ENCODE measurements at places on chromosomes 12 and 14.

DNA sequence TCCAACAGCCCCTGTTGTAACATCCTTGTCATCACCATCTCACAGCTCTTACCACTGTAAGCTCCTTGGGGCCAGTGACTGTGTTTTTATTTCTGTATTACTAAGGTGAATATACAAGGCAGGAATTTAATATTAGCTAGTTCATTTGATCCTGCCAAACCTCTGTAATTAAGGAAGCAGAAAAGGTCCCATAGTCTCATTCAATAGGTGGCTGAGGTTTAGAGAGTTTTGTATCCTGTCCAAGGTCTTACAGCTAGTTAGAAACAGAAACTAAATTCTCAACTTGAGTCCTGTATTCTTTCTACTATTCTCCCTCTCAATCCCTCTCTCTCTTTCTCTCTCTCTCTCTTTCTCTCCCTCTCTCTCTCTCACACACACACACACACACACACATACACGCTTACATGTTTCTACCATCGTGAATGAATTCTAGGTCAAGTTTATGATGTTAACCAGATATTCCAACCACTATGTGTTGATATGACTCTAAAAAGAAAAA is 543 bp upstream of the GLIPR1 start:
- no peak overlapping the region for H3K27ac ChIP-seq
- H3K4me3 ChIP-seq = 0 out of 2 replicates have a peak overlapping the region, but pooled peaks have one; percentile 50
- DNase-seq = no peak

- no peaks in the 10 kb centered on the region for H3K36me3 ChIP-seq
- H3K27ac ChIP-seq = no peak overlapping the region
- DNase-seq = no peak
- H3K27me3 ChIP-seq = peaks cover 10% of the 10 kb centered on the region
- H3K4me3 ChIP-seq = no peak overlapping the region
These were observed 9.8 kb upstream of the CLECL1 start for GRCh38 chr12:9742661-9743060.

GRCh38 chr12:26740991-26741390 is 92.0 kb downstream of the ITPR2 start:
- H3K27me3 ChIP-seq = no peaks in the 10 kb centered on the region
- H3K4me3 ChIP-seq = no peak overlapping the region
- H3K27ac ChIP-seq = peak overlapping the region; percentile 45

DNA sequence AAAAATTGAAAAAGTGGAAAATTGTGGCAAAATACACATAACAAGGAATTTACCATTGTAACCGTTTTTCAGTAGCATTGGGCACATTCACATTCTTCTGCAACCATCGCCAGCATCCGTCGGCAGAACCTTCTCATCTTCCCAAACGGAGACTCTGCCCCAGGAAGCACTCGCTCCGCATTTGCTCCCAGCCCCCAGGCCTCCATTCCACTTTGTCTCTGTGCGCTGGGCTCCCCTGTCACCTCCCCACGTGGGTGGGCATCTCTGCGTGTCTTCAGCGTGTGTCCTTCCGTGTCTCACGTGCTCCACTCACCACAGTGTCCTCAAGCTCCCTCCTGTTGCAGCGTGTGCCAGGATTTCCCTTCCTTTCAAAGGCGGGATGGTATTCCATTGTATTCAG is 9.9 kb downstream of the GPR132 start:
- H3K27ac ChIP-seq = no peak overlapping the region
- no peak for DNase-seq
- no peak overlapping the region for H3K4me3 ChIP-seq
- no peaks in the 10 kb centered on the region for H3K36me3 ChIP-seq
- peaks cover 47% of the 10 kb centered on the region for H3K27me3 ChIP-seq

DNA sequence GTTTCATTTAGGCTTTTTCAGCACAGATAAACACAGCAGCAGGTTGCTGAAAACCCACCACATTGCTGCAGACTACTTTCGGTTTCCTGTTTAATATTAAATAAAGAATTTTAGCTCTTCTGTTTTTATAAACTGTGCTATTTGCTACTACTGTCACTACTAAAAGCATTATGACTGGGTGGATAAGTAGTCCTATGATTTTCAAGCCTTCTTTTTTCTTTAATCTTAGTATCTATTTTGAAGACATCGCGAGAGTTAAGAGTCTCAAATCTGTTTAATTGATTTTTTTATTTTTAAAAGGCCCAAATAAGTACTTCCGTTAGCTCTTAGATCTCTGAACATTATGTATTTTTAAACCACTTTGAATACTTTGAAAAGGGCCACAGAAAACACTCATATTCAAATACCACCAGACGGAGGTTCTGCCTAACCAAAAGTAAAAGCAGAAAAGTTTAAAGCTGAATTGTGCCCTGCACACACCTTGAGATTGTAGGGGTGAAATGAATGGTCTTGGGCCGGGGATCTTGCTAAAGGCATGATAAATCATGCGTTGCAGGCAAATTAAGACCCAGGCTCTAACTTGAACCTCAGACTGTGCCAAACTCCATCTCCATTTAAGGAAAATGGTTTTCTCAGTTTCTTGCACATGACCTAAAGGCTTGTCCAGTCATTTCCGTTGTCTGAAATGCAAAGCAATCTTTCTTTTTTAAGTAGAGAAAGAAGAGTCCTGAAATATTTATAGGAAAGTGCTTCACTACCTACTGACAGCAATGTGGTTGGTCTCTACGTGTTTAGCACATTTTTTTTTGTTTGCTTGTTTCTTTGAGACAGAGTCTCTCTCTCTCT is 13.6 kb upstream of the FOXN3 start:
- H3K27me3 ChIP-seq = no peaks in the 10 kb centered on the region
- H3K4me1 ChIP-seq = peaks cover 40% of the 10 kb centered on the region
- no peaks in the 10 kb centered on the region for H3K36me3 ChIP-seq

DNA sequence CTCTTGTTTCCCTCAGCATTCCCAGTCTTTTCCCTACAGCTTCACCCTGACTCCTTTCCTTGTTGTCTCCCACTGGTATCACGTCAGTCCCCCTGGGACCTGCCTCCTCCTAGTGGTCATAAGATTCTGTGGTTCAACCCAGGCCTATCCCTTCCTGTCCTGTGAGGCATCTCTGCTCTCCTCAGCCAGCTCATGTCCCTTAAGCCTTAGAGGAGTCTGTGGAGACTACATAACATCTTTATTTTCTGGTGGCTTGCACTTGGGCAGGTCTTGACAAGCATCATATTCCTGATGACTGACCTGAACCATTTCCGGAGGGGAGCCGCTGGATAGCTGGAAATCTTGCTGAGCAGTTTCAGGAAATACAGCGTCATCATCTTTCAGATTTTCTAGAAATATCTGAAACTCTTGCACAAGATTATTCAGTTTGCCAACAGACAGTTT is 688 bp downstream of the C12orf71 start:
- H3K27me3 ChIP-seq = no peaks in the 10 kb centered on the region
- H3K4me1 ChIP-seq = no peaks in the 10 kb centered on the region
- no peak overlapping the region for H3K27ac ChIP-seq
- no peak overlapping the region for H3K4me3 ChIP-seq

DNA sequence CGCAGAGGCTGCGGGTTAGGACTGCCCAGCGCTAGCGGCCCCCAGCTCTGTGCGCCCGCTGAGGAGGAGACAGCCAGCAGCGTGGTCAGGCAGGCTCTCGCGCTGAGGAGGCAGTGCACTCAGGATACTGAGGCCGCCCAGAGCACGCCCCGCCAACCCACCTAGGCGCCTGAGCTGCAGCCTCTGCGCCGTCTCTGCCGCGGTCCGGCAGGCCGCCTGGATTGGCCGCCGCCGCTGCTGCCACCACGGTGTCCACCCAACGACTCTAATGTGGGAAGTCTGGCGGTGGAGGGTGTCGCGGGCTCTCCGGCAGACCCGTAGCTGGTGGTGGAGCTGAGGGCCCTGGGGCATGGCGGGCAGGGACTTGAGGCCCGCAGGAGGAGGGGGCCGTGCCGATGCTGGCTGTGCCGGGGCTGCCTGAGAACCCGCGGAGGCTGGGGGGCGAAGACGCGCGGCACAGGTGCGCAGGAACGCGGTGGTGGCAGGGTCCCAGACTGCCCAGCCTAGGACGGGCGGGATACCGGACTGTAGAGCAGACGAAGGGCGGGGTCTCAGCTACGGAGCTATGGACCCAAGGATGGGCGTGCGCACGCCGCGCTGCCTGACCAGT is 69.9 kb downstream of the ASCL4 start:
- H3K4me1 ChIP-seq = peaks cover 12% of the 10 kb centered on the region
- H3K36me3 ChIP-seq = no peaks in the 10 kb centered on the region
- no peak overlapping the region for H3K27ac ChIP-seq
- no peak for DNase-seq
- peaks cover 44% of the 10 kb centered on the region for H3K27me3 ChIP-seq

- H3K27me3 ChIP-seq = peaks cover 7% of the 10 kb centered on the region
- no peaks in the 10 kb centered on the region for H3K36me3 ChIP-seq
- H3K27ac ChIP-seq = no peak overlapping the region
- H3K4me3 ChIP-seq = no peak overlapping the region
- peaks cover 12% of the 10 kb centered on the region for H3K4me1 ChIP-seq
These were observed 178.0 kb upstream of the FKBP4 start for GRCh38 chr12:2616763-2617162.

DNA sequence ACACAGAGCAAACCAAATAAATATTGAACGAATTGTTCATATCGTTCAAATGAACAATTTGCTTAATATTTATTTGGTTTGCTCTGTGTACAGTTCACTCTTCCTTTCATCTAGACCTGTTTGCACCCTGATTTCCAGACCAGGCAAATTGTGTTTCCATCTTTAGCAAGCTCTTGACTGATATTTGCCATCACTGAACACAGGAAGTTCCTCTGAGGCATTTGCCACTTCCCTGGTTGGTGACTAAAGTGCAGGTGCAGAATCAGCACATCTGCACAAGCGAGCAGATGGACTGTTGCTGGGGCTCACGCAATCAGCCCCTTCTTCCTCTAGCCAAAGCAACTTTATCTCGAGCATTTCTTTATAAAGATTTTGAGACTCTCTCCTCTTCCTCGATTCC is 112.9 kb downstream of the DAAM1 start:
- H3K36me3 ChIP-seq = no peaks in the 10 kb centered on the region
- DNase-seq = peak; percentile 78
- H3K4me3 ChIP-seq = no peak overlapping the region
- no peak overlapping the region for H3K27ac ChIP-seq

GRCh38 chr12:114847441-114848035 is 163.6 kb upstream of the TBX3 start:
- no peak for DNase-seq
- peaks cover 11% of the 10 kb centered on the region for H3K4me1 ChIP-seq
- no peaks in the 10 kb centered on the region for H3K36me3 ChIP-seq
- no peaks in the 10 kb centered on the region for H3K27me3 ChIP-seq

DNA sequence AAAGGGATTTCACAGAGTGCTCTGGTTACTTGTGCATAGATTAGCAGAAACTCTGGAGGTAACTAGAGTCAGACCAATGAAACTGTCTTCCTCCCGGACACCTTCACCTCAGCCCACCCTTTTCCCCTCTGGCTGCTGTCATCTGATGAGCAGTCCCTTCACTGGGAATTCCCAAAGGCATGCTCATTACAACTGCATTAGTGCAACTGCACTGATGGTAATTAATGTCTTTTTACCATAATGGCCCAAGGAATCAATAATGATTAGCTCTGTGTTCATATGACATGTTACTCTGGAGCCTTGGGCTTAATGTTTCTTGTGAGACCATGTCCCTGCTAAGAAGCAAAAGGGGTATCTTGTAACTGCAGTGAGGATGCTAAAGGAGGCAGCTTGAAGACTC is 304.5 kb downstream of the GRIN2B start:
- DNase-seq = no peak
- H3K27ac ChIP-seq = no peak overlapping the region
- no peaks in the 10 kb centered on the region for H3K27me3 ChIP-seq
- H3K4me1 ChIP-seq = no peaks in the 10 kb centered on the region

DNA sequence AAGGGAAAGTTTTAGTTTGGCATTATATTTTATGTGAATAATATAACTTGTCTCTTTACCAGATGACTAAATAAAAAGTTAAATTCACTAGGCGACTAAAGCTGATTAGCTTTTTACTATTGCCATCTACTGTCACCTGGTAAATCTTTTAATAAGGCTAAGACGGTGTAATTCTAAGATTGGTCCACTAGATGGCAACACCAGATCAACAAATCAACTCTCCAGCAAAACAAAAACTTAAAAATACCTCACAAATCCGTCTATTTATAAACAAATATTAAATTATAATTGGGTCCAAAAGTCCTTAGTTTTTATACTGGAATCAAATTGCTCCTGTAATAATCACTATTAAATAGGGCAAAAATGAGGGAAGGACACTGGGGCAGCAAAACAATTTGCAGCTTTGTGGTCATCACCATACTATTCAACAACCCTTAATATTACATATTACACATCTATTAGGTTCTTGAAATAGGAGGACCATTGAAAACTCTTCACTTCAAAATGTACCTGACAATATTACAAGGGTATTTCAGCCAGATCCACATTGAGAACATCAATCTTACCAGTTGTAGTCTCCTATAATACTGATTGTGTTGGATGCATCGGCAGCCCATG is 47.9 kb downstream of the GALC start:
- DNase-seq = peak; percentile 29
- no peak overlapping the region for H3K4me3 ChIP-seq
- no peaks in the 10 kb centered on the region for H3K27me3 ChIP-seq
- H3K36me3 ChIP-seq = no peaks in the 10 kb centered on the region

DNA sequence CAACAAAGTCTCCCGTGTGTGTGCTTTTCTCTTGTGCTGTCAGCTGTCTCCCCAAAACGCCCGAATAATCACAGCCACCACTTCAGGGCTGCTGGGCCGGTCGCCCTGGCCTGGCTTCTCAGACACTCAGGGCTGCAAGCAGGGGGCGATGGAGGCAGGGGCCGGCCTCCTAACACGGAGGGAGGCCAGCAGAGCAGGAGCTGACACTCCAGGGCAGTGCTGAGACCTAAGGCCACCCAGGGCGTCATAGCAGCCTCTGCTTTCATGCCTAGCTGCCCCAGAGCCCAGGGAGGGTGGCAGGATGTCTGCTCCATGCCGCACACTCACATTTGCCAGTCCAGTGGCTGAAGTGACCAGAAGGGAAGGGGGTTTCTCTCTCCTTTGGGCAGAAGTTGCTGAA is 25.6 kb downstream of the STX2 start:
- no peak for DNase-seq
- H3K4me1 ChIP-seq = no peaks in the 10 kb centered on the region
- H3K36me3 ChIP-seq = peaks cover 9% of the 10 kb centered on the region
- no peak overlapping the region for H3K4me3 ChIP-seq
- no peak overlapping the region for H3K27ac ChIP-seq
- H3K27me3 ChIP-seq = no peaks in the 10 kb centered on the region

DNA sequence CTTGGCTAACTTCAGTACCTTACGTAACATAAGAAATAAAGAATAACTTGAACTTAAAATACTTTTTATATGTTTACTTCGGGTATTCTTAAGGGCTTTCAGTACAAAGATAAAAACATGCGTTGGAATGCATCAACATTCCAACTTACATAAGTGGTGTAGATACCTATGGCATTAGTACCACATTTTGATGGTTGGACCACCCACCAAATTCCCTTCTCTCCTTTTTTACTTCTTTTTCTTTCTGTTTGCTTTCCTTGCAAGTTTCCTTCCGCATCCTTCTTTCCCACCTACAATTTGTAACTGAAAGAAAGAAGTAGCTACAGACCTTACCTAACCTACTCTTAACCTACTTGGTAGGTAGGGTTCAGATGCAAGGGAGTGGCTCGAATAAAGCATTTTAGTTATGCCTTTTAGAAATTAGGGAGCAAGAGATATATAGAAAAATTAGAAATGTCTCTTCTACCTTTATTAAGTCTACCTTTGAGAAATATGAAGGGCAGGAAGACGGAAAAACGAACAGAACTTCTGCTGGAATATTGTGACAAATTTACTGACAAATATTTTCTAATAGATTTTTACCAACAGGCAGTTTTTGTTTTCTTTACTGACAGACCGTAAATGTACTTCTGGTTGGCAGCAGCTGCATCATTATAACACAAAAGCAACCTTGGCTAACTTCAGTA is 2.1 kb upstream of the ARHGAP5 start:
- H3K4me3 ChIP-seq = peak overlapping the region; percentile 99
- H3K36me3 ChIP-seq = no peaks in the 10 kb centered on the region
- peaks cover 25% of the 10 kb centered on the region for H3K4me1 ChIP-seq
- no peak overlapping the region for H3K27ac ChIP-seq
- H3K27me3 ChIP-seq = peaks cover 6% of the 10 kb centered on the region

Data from HepG2 (cell line).